ENCODE measurements at places on chromosomes 5 and 9. TPM values are rescaled to one million over a fixed set of nuclear protein-coding genes. Genes with fewer than 3 reads are reported as not detected.

The IFNA2 gene
- not detected for total RNA-seq

DNA sequence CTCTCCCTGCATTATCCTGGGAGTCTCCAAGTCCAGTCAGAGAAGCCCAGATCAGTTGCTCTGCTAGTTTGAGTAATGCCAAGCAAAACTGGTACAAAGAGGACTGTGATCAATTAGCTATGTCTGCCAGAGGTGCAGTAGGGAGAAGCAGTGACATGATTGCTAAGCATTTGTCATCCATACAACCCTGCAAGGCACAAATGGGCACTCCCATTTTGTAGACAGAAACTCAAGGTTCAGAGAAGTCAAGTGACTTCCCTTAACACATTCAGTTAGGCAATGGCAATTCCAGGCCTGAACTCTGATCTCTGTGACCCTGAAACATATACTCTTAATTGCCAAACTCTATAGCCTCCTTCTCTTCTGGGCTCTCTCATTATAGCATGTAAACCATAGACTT lies 34.0 kb downstream of the NDST1 start:
- DNase-seq = no peak

DNA sequence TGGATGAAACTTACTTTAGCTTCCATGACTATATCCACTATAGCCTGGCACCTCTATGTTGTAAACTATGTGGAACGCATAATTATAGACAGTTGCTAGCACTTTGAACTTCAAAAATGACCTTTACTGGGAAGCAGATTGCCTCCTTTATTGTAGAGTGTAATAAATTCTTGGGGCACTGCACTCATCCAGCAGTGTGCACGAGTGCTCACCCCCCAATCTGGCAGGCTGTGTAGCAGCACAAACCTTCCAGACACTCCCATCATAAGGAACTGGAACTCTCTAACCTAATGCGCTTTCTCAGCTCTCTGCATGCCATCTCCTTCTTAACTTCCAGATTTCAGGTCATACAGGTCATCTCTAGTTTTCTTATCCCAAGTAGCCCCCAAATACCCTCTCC lies 1.5 kb upstream of the PDE6A start:
- DNase-seq = no peak

The CARTPT gene
- total RNA-seq = not detected

DNA sequence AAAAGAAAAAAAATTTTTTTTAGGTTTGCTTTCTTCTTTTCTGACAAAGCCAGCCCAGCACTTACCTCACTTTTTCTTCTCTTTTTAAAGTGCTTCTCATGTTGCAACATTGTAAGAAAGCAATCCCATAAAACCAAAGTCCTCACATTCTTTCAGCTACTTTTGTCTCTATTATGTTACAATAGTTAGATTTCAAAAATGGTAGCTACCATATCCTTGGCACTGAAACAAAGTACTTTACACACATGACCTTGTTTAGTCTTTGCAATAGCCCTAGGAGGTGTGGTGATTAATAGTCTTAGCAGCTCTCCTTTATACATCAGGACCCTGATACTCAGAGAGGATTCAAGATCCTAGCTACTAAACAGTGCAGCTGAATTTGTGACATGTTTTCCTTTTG lies 23.5 kb upstream of the CARTPT start:
- no peak for DNase-seq

The PLEKHG4B gene
- not detected for total RNA-seq

DNA sequence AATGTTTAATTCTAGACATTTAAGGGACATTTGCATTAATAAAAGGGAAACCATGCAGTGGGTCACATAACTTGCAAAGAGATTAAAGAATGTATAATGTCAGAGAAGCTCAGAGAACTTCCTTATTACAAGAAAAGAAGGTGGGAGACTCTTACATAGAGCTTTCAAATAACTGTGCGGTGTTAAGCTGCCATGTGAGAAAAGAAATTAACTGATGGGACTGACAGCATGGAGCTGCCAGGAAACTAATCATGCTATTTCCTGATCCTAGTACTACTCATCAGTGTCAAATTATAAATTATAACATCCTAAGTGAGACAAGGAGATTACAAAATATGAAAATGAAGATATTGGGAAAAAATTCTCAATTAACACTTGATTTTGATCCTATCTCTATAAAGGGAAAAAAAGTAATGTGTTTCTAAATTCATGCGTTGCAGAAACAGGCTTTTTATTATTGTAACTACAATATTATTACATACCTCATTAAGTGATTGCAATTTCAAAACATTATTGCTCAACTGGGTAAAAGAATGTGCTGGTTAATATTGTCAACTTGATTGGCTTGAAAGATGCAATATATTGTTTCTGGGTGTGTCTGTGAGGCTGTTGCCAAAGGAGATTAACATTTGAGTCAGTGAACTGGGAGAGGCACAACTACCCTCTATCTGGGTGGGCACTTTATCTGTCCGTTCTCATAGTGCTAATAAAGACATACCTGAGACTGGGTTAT lies 609.5 kb upstream of the NUDT12 start:
- no peak for DNase-seq

Measured in Caki2 (cell line).